ENCODE measurements at places on chromosomes 7 and 10.

DNA sequence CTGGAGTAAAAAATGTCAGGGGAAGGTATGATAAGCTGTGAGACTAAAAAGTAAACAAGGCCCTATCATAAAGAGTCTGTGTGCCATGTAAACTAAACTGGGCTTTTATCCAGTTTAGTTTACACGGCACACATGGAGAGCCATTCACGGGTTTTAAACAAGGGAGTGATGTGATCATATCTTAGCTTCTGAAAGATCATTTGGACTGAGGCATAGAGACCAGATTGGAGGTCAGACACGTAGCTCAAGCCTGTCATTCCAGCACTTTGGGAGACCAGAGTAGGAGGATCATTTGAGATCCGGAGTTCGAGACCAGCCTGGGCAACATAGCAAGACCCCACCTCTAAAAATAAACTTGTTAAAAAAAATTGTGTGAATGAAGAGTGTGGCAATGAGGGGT lies 50.1 kb downstream of the SKIDA1 start:
- DNase-seq: no peak

- no peak for DNase-seq
Observed at GRCh38 chr10:22434521-22434920, 89.2 kb downstream of the SPAG6 start.

GRCh38 chr10:70684374-70684773 lies 12.1 kb downstream of the ADAMTS14 start:
- DNase-seq: no peak

DNA sequence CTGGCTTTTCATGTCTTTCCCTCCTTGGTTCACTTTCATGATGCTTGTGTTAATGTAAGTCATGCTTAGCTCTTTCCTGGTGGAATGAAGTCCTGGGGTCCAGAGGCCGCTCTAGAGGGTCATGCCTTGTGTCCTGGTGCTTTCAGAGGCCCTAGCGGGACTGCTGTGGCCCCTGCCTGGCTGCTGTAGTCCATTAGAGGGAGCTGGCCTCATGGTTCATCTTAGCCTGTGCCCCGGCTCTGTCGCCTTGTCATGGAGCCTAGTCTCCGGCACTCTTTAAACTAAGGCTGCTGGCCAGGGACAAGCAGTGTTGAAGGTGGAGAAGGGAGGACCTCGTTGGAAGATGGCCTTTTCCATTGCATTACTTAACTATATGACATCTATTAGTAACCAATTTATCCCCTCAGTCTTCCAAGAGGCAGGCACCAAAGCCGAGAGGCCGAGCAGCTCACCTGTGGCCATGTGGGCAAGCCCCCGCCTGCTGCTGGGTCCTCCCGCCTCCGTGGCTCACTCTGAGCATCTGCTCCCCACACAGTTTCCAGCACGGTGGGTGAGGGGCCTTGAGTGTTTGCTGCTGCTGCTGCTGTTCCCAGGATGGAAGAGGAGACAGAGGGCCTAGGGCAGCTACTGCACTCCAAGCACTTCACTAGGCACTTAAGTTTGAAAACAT lies 5.0 kb upstream of the NDUFB2 start:
- DNase-seq: no peak

- no peak for DNase-seq
Observed at GRCh38 chr7:113519472-113519871, 399.3 kb downstream of the PPP1R3A start.

GRCh38 chr7:33425929-33426678 lies 296.7 kb downstream of the BBS9 start:
- DNase-seq: no peak

- no peak for DNase-seq
Observed at GRCh38 chr10:95247200-95247880, 43.5 kb downstream of the PDLIM1 start.

DNA sequence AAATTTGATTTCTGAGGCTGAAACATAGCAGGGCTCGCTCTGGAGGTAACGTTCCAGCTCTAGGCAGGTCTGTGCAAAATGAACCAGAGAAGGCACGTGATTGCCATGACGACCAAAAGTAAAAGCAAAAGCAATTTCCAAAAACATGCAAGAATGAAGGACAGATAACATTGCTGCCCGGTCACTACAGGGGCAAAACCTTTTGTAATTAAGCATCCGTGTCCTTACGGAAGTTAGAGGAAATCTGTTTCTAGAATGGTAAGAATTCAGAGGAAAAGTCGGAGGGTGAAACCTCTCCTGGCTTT lies 2.9 kb downstream of the KLF6 start:
- no peak for DNase-seq

- DNase-seq: no peak
Observed at GRCh38 chr7:28754447-28754846, 203.7 kb downstream of the TRIL start.

- no peak for DNase-seq
Observed at GRCh38 chr10:48215486-48216203, 58.9 kb downstream of the FRMPD2 start.

Data from dorsolateral prefrontal cortex (tissue), 122 donors.